Esophagus muscularis mucosa (tissue), 4 donors: ENCODE measurements at places on chromosomes 7 and 10. TPM values are rescaled to one million over a fixed set of nuclear protein-coding genes. Genes with fewer than 3 reads are reported as not detected.
A peak's percentile ranks its signal among the peaks of the same experiment; 100 is the strongest.

- peaks cover 52% of the 10 kb centered on the region for H3K4me1 ChIP-seq
- no peak overlapping the region for H3K4me3 ChIP-seq
- peaks cover 74% of the 10 kb centered on the region for H3K36me3 ChIP-seq
- no peaks in the 10 kb centered on the region for H3K27me3 ChIP-seq
- no peak for DNase-seq
- H3K27ac ChIP-seq: peak overlapping the region; percentile 50
Measured at GRCh38 chr10:62069452-62070178, 168.1 kb downstream of the ARID5B start.

DNA sequence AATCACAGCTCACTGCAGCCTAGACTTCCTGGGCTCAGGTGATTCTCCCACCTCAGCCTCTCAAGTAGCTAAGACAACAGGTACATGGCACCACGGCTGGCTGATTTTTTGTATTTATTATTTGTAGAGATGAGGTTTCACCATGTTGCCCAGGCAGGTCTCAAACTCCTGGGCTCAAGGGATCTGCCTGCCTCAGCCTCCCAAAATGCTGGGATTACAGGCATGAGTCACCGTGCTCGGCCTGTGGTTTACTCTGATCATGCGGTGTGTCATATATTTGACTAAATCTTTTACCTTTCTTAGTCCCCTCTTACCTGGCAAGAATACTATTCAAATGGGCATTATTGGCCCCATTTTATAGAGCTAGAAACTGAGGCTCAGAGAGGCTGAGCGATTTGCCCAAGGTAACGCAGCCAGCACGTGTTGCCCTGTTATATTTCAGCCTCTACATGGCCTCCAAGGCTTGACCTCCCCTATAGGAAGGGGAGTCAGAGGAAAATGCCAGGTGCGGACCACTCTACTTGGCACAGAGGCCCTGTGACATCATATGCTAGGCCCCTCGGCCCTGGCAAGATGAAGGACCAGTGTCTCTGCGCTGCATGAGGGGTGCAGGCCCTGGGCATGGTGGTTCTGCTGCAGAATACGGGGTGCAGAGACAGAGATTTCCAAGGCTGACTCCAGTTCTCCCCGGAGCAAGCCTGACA is 8.2 kb downstream of the ZCCHC24 start:
- peaks cover 99% of the 10 kb centered on the region for H3K4me1 ChIP-seq
- no peak overlapping the region for H3K4me3 ChIP-seq
- peak overlapping the region; percentile 96 for H3K27ac ChIP-seq
- no peaks in the 10 kb centered on the region for H3K27me3 ChIP-seq
- no peak for DNase-seq
- H3K36me3 ChIP-seq: no peaks in the 10 kb centered on the region

DNA sequence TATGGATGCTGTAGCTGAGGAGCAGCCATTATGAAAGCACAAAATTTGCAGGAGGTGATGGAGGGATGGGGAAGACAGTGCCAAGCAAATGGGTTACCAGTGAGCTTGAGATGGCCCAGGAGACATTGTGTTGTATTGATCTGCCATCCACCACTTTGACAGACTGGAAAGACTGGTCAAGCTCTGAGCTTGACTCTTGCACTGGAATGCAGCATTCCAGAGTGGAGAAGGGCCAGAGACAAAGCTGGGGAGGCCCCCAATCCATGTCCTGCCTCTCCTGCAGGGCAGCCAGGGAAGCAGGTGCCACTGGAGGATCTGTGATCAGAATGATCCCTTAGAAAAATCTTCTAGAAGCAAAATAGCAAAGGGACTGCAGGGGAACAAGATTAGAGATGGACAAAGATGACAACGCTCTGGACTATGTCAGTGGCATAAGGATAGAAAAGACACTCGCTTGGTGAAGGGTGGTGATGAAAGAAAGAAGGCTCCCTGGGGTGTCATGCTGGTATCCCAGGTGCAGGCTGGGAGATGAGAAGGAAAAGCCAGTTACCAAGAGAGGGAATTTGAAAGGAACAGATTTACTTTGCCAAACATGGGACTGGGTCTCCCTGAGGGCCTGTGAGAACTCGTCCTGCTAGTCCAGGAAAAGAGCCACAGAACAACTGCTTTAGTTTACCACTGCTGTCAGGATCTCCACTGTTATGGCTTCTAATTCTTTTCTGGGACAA is 5.0 kb downstream of the GSDME start:
- H3K27ac ChIP-seq: no peak overlapping the region
- H3K4me1 ChIP-seq: peaks cover 13% of the 10 kb centered on the region
- H3K27me3 ChIP-seq: no peaks in the 10 kb centered on the region
- no peaks in the 10 kb centered on the region for H3K36me3 ChIP-seq
- H3K4me3 ChIP-seq: no peak overlapping the region

- peaks cover 28% of the 10 kb centered on the region for H3K36me3 ChIP-seq
- no peak for DNase-seq
- no peak overlapping the region for H3K4me3 ChIP-seq
- H3K27ac ChIP-seq: no peak overlapping the region
- no peaks in the 10 kb centered on the region for H3K27me3 ChIP-seq
Measured at GRCh38 chr10:28592953-28593352, 60.0 kb downstream of the WAC start.

DNA sequence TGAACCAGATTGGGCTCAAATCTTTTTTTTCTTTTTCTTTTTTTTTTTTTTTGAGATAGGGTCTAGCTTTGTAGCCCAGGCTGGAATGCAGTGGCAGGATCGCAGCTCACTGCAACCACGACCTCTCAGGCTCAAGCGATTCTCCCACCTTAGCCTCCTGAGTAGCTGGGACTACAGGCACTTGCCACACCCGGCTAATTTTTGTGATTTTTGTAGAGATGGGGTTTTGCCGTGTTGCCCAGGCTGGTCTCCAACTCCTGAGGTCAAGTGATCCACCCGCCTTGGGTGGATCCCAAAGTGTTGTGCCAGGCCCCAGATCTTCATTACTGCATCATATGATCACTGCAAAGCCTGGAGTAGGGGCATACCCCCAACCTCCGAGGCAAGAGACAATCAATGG is 2.8 kb downstream of the DNAJC30 start:
- peaks cover 47% of the 10 kb centered on the region for H3K4me1 ChIP-seq
- DNase-seq: no peak
- no peaks in the 10 kb centered on the region for H3K27me3 ChIP-seq
- H3K4me3 ChIP-seq: no peak overlapping the region

GRCh38 chr10:4361581-4361980 is 464.4 kb upstream of the AKR1E2 start:
- H3K4me3 ChIP-seq: no peak overlapping the region
- no peak for DNase-seq
- no peaks in the 10 kb centered on the region for H3K4me1 ChIP-seq
- no peaks in the 10 kb centered on the region for H3K27me3 ChIP-seq
- no peak overlapping the region for H3K27ac ChIP-seq

The POLR2J3 gene
- total RNA-seq: 15.6 TPM

The GRID1 gene
- total RNA-seq: 1.3 TPM

GRCh38 chr7:158113321-158114025 is 474.1 kb downstream of the PTPRN2 start:
- H3K27me3 ChIP-seq: no peaks in the 10 kb centered on the region
- no peak overlapping the region for H3K4me3 ChIP-seq
- no peaks in the 10 kb centered on the region for H3K36me3 ChIP-seq
- H3K4me1 ChIP-seq: no peaks in the 10 kb centered on the region
- no peak overlapping the region for H3K27ac ChIP-seq
- DNase-seq: no peak

GRCh38 chr7:155954550-155955366 is 142.5 kb upstream of the SHH start:
- H3K4me3 ChIP-seq: no peak overlapping the region
- H3K4me1 ChIP-seq: no peaks in the 10 kb centered on the region
- DNase-seq: peak; percentile 90
- no peaks in the 10 kb centered on the region for H3K36me3 ChIP-seq

The ACSM6 gene
- not detected for total RNA-seq

DNA sequence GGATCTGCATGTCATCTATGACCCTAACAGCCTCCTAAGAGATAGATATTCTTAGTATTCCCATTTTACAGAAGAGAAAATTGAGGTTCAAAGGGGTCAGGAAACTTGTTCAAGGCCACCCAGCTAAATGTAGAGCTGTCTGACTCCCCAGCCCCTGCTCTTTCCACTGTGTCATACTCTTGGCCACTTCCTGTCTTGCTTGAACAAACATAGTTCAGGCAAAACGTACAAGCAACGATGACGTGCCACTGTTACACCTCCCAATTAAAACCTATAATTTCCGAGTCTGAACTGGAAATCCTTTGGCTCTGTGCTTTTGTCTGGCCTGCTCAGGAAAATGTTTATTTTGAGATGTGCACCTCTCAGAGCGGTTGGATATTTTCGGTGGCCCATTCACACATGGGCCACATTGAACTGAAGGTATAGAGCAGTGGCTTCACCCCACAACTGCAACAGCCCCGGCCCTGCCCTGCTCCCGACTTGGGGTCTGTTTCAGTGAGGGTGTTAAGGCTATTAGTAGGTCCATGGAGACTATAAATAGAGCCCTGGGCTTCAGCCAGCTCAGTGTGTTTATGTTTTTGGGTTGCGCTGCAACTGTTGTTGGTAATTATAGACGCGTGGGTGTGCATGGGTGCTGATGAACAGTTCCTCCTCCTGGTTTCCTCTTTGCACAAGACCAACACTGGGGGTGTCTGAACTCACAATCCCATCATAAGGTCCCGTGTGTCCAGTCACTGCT is 172.3 kb upstream of the ADO start:
- no peaks in the 10 kb centered on the region for H3K36me3 ChIP-seq
- H3K4me1 ChIP-seq: peaks cover 4% of the 10 kb centered on the region
- no peak overlapping the region for H3K4me3 ChIP-seq
- H3K27me3 ChIP-seq: no peaks in the 10 kb centered on the region
- H3K27ac ChIP-seq: no peak overlapping the region

The SYT15B gene
- total RNA-seq: 2.5 TPM

DNA sequence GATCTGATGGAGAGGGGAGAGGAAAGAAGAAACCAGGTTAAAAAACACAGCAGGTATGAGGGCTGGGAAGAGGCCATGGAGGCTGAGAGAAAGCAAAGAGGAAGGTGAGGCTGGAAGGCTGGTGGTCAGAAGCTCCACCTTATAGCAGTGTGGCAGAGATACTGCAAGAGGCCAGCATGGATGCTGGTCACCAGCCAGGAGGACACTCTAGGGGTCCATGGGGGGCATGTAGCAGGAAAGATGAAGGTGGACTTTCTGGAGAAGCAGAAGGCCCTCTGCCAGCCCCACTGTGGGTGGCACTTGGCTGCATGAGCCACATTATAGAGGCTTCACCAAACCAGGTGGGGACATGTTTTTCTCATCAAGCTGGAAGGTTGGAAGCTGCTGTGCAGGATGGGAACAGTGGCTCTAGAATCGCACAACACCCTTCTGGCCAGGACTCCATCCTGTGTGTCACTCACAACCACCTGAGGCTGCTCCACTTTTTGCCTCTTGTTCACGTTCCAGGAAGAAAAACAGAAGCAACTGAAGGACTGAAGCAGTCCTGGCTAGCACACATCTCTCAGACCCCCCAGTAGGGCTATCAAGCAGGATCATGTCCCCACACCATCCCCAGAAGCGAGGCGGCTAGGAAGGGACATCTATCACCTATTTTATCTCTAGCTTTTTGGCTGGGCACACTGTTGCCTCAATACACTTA is 587.5 kb upstream of the MGMT start:
- H3K27ac ChIP-seq: no peak overlapping the region
- no peaks in the 10 kb centered on the region for H3K27me3 ChIP-seq
- no peak overlapping the region for H3K4me3 ChIP-seq
- no peaks in the 10 kb centered on the region for H3K36me3 ChIP-seq
- peaks cover 5% of the 10 kb centered on the region for H3K4me1 ChIP-seq

DNA sequence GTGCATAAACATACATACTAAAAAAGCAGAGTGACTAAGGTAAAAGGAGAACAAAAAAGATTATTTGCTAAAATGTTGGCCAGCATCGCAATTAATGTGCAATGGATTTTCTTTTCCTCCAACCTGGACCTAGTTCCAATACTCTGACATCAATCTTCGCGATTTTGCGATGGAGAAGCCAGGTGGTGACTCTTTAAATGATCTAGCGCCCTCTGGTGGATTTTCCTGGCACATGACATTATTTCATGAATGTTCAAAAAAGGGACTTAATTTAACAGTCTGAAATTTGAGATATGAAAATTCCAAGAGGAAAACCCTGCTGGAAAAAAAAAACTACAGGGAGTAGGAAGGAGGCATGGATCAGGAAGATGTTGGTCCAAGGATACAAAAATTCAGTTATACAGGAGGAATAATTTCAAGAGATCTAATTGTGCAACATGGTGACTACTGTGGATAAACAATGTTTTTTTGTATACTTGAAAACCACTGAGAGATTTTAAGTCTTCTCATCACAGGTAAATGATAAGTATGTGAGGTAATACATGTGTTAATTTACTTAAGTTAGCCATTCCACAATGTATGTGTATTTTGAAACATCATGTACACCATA is 4.3 kb upstream of the KCNMA1 start:
- peak overlapping the region; percentile 39 for H3K27ac ChIP-seq
- H3K27me3 ChIP-seq: no peaks in the 10 kb centered on the region
- no peaks in the 10 kb centered on the region for H3K36me3 ChIP-seq
- no peak for DNase-seq
- H3K4me1 ChIP-seq: peaks cover 49% of the 10 kb centered on the region

DNA sequence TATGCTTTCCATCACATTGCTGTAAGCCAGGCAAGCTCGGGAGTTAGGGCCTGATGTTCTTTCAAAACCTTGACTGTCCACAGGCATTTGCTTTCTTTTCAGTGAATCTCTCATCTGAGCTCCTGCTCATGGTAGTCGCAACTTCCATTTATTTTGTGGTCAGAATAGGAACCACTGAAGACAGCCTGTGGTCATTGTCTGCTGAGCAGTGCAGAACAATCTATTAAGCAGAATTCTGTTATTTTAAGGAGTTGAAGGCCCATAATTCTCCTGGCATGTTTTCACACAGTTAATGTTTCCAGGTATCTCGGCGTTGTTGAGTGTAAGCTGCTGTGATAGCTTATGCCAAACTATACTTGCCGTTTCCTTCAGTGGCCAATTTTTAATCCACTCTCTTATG is 491.1 kb upstream of the AKR1E2 start:
- no peak for DNase-seq
- H3K4me3 ChIP-seq: no peak overlapping the region
- H3K27ac ChIP-seq: peak overlapping the region; percentile 27
- no peaks in the 10 kb centered on the region for H3K27me3 ChIP-seq

DNA sequence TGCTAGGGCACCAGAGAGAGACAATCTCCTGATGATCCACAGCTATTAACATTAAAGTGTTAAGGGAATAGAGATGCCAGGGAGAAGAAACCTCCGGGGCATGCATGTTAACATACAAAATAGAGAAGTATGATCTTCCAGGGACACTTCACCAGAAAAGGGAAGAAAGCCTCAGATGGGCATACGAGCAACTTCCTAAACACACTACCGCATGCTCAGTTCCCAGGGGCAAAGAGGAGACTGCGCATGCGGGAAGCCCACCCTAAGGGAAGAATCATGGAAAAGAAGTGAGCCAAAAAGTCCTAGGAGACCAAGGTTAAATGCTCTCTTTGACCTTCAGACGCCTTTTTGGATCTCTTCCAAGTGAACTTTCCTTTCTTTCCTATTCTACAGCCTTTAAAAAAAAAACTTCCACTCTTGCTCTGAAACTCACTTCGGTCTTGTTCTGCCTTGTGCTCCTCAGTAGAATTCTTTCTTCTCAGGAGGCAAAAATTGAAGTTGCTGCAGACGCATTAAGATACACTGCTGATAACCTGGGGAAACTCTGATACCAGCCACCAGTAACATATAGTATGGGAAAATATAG is 1211.3 kb downstream of the REEP3 start:
- no peak for DNase-seq
- no peaks in the 10 kb centered on the region for H3K4me1 ChIP-seq
- H3K4me3 ChIP-seq: no peak overlapping the region
- no peaks in the 10 kb centered on the region for H3K36me3 ChIP-seq
- H3K27me3 ChIP-seq: no peaks in the 10 kb centered on the region
- H3K27ac ChIP-seq: no peak overlapping the region
